AG08395 (cell line): ENCODE measurements at places on chromosomes 6 and 20.

- no peak for DNase-seq
These were observed 8.4 kb downstream of the OR12D2 start for GRCh38 chr6:29403801-29404200.

GRCh38 chr20:47146686-47147085, 209.8 kb downstream of the ZMYND8 start:
- DNase-seq = peak; percentile 67

DNA sequence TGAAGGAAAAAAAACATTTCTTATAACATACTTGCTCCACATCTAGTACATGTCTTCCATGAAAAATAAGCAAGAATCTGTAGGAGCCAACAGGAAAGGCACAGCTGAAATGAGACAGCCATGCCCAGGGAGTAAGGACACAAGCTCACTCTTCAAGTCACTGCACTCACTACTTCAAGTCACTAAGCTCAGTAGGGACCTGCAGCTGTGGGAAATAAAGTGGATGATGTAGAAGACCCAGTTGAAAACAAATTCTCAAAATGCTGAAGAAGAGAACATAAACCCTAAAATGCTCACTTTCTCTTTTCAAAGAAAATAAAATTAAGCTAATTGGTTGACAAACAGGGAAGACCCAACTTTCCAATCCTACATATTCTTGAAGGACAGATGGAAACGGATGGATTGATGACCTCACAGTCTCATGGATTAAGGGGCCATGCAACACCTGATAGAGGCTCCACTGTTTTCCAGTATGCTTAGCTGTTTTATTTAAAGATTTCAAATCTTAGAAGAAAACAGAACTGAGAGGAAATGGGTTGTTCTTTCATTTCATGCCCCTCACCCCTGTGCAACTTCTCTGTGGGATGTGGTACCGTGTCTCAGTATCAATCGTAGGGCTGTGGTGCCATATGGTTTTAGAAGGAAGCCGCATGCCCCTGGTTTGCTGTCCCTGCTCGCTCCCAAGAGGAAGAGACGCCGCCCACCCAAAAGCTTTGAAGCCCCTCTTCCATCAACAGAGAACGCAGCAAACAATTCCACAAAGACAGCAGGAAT, 133.3 kb downstream of the WDR27 start:
- no peak for DNase-seq

DNA sequence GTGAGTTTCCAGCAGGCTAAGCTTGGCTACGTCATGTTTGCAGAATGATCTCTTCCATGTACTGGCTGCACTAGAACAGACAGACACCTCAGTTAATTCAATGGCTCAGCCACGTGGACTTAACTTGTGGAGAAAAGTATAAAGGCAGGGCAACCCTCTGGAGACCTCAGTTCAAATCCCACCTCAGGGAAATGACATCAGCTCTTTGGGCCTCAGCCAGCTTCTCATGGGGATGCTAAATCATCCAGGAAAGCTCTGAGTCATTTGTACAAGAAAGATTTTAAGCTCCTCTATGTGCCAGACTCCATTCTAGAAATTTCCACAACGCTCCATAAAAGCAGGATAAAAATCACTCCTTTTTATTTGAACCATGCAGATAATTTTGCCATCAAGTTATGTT, 128.5 kb upstream of the SALL4 start:
- peak; percentile 37 for DNase-seq

DNA sequence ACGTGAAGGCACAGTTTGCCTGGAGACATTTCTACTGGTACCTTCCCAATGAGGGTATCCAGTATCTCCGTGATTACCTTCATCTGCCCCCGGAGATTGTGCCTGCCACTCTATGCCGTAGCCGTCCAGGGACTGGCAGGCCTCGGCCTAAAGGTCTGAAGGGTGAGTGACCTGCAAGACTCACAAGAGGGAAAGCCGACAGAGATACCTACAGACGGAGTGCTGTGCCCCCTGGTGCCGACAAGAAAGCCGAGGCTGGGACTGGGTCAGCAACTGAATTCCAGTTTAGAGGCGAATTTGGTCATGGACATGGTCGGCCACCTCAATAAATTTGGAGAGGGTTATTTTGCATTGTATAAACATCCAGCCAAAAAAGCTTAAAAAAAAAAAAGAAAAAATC, 420.3 kb upstream of the FLRT3 start:
- DNase-seq = no peak

- DNase-seq = peak; percentile 81
These were observed 49.4 kb upstream of the CARMIL1 start for GRCh38 chr6:25229671-25230321.

GRCh38 chr6:77055711-77056110, 407.6 kb downstream of the HTR1B start:
- DNase-seq = no peak

DNA sequence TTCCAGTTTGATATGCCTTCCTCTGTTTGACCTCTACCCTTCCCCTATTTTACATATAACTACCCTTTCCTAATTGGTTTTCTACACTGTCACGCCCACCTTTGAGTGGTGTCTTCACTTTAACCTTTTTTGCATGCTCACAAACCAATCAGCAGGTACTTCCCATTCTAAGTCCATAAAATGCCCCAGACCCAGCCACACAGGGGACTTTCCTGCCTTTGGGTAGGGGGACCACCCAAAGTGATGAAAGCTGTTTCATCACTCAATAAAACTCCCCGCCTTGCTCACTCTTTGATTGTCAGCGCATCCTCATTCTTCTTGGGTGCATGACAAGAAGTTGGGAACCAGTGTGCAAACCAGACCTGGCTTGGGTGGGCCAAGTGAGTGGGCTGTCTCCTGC, 20.5 kb upstream of the SNRPC start:
- no peak for DNase-seq

DNA sequence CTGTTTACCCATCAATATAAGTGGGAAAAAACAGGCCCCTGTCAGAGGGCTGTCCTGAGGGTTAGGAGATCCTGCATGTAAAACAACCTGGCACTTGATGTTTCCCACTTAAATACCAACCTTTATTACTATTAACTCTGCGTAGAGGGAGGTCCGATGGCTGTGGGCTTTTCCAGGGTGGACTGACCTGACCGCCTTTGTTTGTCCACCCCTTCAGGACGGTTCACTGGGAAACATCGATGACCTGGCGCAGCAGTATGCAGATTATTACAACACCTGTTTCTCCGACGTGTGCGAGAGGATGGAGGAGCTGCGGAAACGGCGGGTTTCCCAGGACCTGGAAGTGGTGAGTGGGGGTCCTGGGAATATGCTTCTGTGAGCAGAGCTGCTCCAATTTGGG, 47.3 kb downstream of the SASH1 start:
- DNase-seq = no peak

GRCh38 chr6:40244699-40245098, 310.4 kb upstream of the MOCS1 start:
- DNase-seq = no peak

- DNase-seq = no peak
These were observed 9.6 kb downstream of the MAN1A1 start for GRCh38 chr6:119339941-119340456.

DNA sequence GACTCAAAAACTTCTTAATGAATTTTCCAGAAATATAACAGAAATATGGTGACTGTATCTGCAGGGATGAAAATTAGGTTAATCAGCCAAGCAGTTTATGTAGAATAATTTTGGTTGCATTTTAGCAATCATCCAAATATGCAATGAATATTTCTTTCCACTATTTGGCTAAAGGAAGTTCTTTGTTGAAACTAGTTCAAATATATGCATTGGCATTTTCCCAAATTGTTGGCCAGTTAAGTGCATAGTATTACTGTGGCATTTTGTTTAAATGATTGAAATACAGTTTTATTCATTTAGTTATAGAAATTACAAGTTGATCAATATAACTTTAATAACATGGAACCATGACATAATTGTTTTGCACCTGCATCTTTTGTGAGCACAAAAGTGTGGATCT, 115.5 kb downstream of the DOK5 start:
- no peak for DNase-seq

DNA sequence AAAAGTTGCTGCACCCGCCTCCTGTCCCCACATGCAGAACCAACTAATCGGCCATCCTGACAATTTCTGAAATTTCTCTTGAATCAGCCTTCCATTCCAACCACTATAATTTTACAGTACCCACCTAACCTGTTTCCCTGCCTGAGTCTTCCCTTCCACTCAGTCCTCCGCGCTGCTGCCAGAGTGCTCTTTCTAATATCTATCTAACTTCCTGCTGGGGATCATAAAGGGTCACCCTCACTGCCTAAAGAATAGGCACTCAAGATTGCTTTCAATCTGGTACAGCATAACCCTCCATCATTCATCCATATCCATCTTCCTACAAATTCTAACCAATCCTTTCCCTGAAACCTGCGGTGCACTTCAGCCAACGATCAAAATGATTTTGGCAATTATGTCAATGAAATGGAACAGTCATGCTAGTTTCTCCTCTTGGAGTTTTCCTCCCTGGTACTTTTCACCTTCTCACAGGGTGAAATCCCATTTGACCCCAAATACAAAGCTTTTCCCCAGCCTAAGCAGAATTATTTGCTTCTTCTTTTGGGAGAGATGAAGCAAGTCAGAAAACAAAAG, 117.5 kb upstream of the BEND6 start:
- no peak for DNase-seq

- peak; percentile 86 for DNase-seq
These were observed 447.2 kb downstream of the FRK start for GRCh38 chr6:115613488-115613887.

GRCh38 chr6:137240168-137240567, 21.0 kb upstream of the IFNGR1 start:
- peak; percentile 27 for DNase-seq

DNA sequence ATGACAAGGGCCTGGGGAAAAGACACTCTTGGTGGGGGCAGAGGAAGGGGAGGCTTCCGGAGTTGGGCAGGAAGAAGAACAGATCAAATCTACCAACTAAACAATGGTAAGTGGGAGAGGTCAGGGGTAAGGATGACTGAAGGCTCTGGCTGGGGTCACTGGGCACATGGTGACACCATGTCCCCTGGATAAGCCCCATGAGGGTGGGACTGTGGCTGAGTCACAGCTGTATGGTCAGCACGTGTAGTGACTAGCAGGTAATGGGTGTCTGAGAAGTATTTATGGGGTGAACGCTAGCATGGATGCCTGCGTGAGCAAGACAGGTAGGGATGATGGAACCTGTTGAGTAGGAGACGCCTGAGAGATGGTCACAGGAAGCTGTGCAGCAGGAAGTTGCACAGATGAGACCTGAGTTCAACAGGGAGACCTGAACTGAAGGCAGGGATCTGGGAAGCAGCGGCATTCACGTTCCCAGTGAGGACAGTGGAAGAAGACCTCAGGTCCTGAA, 64.5 kb upstream of the SNX9 start:
- DNase-seq = no peak

DNA sequence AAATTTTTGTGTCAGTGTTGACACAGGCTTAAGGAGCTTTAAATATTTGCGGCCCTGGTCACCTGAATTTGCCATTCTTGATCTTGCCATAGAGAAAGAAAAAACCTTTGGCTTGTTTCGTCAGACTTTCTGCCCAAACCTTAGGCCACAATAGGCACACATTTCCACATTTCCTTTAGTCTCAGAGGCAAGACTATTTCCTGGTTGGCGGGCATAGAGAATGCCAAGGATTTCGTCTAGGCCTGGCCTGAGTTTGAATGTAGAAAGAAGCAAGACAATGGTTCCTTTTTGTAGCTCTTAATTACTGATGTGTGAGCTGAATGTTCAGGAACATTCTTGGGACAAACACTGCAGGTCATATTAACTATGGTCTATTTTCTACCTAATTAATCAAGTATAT, 108.1 kb downstream of the TRMT11 start:
- DNase-seq = no peak

DNA sequence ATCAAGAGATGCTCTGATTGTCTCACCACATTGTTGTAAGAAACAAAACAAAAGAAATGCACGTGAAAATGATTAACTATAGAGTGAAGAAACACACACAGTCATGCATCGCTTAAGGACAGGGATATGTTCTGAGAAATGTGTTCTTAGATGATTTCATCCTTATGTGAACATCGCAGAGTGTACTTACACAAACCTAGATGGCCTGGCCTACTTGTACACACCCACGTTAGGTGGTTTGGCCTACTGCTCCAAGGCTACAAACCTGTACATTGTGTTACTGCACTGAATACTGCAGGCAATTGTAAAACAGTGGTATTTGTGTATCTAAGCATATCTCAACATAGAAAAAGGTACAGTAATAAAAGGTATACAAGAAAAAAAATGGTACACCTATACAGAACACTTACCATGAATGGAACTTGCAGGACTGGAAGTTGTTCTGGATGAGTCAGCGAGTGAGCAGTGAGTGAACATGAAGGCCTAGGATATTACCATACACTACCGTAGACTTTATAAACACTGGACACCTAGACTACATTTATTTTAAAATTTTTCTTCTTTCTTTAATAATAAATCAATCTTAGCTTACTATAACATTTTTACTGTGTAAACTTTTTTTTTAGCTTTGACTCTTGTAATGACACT, 48.6 kb downstream of the FKBP5 start:
- no peak for DNase-seq

DNA sequence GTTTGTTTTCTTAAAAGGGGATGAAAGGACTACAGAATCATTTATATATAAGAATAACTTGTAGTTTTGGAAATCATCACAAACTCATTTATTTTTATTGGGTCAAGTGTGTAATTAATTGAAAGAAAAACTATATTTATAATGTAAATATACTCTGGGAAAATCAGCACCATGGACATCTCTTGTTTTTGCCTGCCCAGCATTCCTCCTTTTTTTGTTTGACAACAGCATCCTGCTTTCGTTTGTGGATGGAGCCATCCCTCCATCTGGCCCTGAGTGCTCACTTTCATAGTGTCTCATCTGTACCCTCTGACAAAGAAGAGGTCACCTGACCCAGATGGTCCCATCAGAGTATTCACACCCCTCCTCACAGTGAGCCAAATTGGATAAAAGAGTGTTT, 308.2 kb upstream of the HTR1E start:
- no peak for DNase-seq

- DNase-seq = no peak
These were observed 161.0 kb upstream of the PRND start for GRCh38 chr20:4560667-4561066.
